AG08396 (cell line): ENCODE measurements at places on chromosomes 6 and 20.

DNA sequence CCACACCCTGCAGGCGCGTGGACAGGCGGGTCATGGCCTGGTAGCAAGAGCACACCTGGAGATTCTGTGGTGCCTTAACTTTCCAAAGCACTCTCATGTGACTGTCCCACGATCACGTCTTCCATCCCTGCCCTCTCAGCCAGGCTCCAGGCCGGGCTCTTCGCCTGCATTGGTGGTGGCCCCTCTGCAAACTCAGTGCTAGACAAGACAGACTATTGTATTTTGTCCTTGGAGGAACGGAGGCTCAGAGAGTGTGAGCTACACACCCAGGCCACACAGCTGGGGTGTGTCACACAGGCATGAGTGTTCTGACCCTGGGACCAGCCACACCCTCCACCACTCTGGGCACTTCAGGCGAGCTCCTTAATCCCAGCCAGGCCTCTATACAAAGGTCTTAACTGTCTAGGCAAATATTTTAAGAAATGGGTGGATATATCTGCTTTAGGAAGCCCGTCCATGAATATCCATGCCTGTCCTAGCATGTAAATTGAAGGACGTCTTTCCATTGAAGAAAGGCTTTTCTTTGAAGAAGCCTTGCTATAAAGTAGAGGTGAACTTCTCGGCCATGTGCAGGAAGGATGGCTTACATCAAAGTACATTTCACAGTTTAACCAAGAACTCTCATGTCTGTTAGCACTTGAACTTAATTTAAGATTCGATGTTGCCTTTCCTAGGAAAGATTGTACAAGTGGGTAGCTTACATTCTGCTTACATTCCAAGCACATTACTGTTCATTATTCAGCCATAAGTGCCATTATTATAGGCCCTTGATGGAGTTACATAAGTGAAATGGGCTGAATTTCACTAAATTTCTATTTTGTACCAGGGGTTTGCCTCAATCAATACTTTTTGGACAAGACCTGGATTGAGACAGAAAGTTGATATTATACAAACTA lies 263.9 kb downstream of the DLL1 start:
- no peak for DNase-seq

DNA sequence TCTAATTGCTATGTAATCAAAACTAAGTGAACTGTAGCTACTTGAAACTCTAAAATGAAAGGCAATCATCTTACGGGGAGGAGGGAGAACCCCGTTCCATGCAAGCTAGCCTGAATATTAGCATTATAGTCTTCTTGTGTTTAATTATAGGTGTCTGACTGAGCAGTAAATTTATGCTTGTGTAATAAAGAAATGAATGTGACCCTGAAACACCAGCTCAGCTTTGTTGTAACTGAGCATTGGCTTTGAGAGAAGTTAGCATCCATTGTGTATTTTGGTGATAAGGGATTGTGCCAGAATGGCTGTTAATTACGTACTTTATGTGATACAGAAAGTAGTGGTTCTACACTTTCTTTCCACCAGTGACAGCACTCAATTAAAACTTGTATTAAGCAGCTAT lies 86.9 kb downstream of the QKI start:
- DNase-seq: no peak

- DNase-seq: no peak
These were observed 1.6 kb upstream of the RPS12 start for GRCh38 chr6:132812756-132813172.

DNA sequence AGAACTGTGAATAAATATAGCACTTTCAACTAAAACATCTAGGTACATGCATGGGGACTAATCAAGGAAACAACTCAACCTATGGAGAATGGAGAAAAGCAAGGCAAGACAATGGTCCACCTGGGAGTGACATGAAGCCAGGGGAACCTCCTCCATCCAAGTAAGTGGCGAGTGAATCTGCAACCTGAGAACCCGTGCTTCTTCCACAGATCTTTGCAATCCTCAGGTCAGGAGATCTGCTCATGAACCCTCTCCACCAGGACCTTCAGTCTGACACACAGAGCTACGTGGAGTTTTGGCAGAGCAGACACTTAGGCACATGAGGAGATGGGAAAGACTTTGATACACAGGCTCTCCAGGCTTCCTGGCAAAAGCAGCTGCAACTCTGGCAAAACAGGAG lies 58.8 kb upstream of the KHDRBS2 start:
- no peak for DNase-seq

- DNase-seq: no peak
These were observed 64.9 kb upstream of the CITED2 start for GRCh38 chr6:139439349-139439748.

GRCh38 chr6:162785632-162786242 lies 58.0 kb downstream of the PACRG start:
- no peak for DNase-seq

- peak; percentile 71 for DNase-seq
These were observed 84.3 kb downstream of the ZHX3 start for GRCh38 chr20:41232973-41233926.

DNA sequence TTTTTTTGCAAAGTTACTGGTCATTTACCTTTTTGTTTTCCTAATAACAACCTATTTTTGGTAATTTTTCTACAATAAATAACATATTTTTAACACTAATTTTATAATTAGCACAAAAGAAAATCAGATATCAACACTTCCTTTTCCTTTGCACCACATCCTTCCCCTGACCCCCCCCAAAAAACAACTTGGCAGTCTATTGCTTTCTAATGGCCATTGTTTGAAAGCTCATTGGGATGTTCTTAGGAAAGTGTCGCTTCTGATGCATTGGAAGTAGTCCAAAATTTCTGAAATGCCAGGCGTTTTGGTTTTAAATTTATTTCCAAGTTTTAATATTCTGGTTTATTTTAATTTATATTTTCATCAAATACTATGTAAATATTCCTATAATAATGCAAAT lies 407.8 kb downstream of the EYS start:
- no peak for DNase-seq

GRCh38 chr20:63606686-63607085 lies 20.2 kb downstream of the GMEB2 start:
- no peak for DNase-seq

GRCh38 chr6:56866917-56867522 lies 87.9 kb upstream of the BEND6 start:
- DNase-seq: no peak

GRCh38 chr6:136051140-136051775 lies 198.9 kb downstream of the MTFR2 start:
- no peak for DNase-seq

GRCh38 chr6:1792989-1793388 lies 183.3 kb downstream of the FOXC1 start:
- DNase-seq: no peak

DNA sequence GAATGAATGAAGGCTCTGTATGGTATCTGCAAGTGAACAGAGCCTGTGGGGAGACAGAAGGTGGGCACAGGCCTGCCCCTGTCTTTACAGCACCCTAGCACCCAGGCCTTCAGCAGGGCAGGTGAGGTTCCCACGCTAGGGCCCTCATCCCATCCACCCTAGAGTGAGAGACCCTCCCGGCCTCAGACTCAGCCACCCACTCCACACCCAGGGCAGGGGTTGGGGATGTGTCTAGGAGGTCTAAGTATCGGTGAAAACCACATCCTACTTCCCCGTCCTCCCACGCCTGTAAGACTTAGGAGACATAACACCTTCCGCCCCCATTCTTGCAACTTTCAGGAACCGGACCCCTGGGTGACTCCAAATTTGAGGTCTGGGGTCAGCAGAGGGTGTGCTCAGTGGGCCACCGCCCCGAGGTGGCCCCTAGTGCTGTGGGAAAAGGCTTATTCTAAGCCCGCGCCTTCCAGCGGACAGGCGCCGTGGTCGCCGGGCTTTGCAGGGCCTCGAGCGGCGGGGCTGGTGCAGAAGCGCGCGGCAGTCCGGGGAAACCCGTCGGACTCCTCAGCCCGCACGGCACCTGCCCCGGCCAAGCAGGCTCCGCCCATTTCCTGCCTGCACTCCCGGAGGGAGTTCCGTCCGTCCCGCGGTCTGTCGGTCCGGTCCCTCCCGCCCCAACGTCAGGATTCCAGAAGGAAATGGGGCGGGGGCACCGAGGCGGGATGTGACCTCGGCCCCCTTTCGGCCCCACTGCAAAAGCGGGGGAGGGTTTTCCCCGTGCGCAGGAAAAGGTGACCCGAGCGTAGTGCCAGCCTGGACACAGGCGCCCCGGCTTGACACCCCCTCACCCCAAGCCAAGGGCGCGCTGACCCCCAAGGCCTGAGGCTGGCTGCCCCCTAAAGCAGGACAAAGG lies 868 bp downstream of the SAMD10 start:
- no peak for DNase-seq
